Psoas muscle (tissue), 8 donors: ENCODE measurements at places on chromosomes 4 and X. TPM values are rescaled to one million over a fixed set of nuclear protein-coding genes. Genes with fewer than 3 reads are reported as not detected.

DNA sequence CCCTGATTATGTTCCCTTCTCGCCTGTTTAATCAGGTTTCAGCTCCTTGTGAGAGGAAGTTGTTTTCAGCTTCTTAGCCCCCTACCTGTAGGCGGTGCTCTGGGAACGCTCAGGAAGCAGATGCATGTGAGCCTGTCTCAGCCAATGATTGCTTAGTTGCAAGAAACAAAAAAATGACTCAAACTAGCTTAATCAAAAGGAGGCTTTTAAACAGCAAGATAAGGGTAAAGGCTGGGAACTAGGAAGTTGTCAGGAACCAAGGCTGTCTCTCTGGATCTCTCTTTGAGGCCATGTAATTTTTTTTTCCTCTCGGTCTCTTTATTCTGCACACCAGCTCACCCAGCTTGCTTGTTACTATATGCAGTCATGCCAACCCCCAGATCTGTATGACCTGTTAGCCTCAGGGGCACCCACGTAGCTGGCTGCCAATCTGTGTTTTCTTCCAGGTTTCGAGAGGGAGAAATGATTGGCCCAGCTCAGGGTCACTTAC lies 109.1 kb downstream of the PTTG2 start:
- no peak for DNase-seq

GPR173 gene
- total RNA-seq: 0.34 TPM

- DNase-seq: no peak
These were observed 110.1 kb downstream of the NHSL2 start for GRCh38 chrX:72020788-72021187.

GRCh38 chrX:123185721-123186120 lies 1.6 kb downstream of the GRIA3 start:
- DNase-seq: no peak

CXCL3 gene
- 0.40 TPM for total RNA-seq

DNA sequence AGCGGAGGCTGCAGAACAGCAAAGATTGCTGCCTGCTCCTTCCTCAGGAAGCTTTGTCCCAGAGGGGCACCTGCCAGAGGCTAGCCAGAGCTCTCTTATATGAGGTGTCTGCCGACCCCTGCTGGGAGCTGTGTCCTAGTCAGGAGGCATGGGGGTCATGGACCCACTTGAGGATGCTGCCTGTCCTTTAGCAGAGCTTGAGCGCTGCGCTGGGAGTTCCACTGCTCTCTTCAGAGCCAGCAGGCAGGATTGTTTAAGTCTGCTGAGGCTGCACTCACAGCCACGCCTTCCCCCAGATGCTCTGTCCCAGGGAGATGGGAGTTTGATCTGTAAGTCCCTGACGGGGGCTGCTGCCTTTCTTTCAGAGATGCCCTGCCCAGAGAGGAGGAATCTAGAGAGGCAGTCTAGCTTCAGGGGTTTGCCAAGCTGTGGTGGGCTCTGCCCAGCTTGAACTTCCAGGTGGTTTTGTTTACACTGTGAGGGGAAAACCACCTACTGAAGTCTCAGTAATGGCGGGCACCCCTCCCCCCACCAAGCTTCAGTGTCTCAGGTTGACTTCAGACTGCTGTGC lies 10.9 kb downstream of the DCK start:
- no peak for DNase-seq

DNA sequence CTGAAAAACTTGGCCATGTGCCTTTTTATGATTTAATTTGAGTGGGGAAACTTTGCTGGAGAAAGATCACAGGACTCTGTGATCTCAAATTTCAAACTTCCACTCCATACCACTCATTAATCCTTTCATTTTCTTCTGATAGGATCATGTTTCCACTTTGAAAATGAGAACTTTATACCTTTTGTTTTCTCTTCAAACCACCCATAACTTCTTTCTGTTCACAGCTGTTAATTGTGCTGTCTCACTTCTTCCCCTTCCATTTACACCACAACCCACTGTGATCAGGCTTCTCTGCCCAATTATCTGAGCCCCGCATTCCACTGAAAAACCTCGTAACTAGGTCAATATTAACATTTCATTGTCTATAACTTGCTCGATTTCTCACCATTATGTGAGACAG lies 47.0 kb upstream of the ARSJ start:
- DNase-seq: no peak

- no peak for DNase-seq
These were observed 176.5 kb downstream of the GPM6A start for GRCh38 chr4:175635546-175635945.

GPM6B gene
- total RNA-seq: 2.5 TPM

DNA sequence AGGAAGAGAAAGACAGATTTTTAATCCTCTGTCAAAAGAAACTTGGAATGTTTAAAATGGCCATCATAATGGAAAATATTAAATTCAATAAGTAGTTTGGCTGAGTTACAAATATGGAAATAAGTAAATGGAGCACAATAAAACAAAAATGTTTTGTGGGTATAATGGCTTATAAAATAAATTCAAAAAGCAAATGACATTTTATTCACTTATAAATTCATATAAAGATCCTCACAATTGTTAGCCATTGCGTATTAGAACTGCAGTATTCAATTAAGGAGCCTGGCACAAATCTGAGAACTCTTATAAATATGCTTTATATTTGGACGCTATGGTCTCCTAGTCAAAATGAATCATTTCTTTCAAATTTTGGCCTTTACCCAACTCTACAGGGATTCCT lies 339.0 kb upstream of the PABPC4L start:
- DNase-seq: no peak

DNA sequence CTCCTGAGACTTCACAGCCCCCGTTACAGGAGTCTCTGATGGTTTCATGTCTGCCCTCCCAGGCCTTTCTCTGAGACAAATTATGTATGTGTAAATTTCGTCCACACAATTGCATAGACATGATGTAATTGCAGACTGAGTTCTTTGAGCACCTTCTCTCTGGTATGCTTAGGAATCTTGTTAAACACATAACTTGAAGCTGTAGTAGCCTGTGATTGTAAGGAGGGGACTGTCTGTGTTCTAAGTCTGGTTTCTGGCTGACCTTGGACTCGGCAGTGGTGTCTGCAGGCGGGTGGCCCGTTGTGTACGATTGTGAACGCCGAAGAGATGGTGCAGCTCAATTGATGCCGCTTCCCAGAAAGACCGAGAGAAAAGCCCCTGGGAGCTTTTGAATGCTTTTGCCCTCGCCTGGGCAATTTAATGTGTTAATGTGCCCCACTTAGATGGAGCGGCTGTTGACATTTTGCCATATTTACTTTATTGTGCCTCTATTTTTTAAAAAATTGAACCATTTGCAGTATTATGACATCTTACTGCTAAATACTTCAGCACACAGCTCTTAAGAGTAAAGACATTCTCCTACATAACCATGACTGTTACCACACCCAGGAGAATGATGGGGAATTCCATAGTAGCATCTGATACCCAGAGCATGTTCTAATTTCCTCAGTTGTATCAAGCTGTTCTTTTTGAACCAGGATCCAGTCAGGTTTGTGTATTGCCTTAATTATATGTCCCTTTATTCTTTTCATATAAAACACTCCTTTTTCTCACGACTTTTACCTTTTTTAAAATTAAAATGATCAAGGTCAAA lies 58.4 kb upstream of the TADA2B start:
- no peak for DNase-seq

HTT gene
- total RNA-seq: 30.7 TPM

DNA sequence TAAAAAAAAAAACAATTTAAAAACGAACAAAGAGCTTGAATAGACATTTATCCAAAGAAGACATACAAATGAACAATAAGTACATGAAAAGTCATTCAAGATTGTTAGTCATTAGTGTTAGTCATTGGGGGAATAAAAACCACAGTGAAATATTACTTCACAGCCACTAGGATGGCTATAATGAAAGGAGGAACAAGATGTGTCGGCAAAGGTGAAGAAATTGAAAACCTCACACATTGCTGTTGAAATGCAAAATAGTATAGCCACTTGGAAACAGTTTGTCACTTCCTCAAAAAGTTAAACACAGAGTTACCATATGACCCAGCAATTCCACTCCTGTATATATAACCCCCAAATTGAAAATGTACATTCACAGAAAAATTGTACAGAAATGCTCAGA lies 45.2 kb upstream of the SLC39A8 start:
- DNase-seq: no peak

DNA sequence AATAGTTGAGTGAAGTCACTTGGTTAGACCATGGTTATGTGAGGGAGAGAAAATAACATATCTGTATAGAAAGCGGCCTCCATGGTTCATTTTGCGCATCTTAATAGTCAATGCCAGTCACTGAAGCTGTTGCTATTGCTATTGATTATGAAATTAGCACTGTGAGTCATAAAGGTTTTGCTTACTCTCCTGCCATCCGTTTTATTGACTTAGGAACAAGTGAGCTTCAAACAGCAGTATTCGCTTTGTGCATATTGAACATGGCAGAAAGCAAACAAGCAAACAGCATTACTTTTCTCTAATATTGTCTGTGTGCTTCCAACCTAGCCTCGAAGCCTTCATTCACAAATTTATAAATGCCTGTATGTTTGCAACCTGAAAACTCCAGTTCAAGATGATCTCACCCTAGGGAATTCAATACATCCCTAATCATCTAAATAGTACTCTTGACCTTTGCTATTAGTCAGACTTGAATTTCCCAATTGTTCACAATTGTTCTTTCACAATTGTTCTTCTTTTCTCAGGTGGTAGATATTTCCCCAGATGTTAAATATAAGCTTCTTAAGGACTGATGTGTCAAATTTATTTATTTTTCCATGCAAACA lies 55.9 kb upstream of the GABRA2 start:
- no peak for DNase-seq

DNA sequence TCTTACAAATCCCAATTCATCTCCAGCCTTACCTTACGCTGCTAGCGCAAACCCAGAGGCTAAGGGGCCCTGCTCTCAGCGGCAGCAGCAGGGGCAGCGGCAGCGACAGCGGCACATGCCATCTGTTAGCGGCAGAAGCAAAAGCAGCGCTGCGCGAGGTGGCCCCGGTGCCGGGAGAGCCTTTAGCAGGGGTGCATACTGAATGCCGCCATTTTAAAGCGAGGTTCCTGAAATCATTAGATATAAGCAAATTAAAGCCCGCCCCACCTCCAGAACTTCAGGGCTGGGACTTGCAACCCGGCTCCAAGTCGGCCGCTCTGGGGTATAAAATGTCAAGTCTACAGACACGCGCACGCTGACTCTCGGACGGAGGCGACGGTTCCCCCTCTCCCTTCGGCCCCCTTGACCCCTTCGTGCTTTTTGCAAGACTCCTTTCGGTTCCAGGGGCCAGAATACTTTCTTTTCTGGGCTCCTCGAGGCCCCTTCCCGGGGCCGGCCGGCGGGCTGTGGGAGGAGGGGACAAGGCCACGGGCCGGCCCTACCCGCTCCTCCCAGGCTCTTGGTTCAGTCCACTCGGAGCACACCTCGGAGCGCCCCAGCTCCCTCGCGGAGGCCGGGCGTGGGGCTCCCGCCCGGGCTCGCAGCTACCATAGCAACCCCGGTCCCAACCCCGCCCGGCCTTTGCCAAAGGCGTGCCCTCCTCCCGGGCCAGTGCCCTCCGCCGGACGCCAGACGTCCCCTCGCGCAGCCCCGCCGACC lies at the start of gene MBNL3:
MBNL3 (minus strand) TSS at position 220 of the 759 bp plus-strand sequence. CDS start 49,427 bp downstream, outside the sequence.
- DNase-seq: peak; percentile 73
